ENCODE measurements at places on chromosomes 2 and 18.

DNA sequence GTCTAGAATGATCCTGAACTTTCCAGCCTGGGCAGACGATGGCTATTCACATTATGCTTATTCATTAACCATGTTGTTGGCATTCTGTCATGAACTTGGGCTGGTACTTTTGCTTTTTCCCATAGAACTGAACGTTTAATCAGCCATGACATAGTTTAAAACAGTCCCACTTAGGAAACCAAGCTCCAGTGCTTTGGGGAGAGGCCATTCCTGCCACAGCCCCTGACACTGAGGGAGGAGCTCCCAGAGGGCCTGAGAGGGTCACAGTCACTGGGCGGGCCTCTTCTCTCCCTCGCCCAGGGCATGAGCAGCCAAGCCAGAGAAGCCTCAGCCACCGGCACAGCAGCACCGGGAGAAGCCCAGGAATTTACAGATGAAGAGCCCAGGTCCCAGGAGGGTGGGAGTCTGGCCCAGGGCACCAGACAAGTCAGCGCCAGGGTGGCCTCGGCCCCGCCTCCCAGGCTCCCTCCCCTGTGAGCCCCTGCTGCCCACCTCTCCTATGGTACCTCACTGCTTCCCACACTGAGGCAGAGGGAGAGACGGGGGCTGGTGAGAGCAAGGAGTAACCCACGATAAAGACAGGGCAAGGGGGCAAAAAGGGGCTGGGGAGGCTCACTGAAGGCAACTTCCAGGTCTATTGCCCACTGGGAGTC, 33.6 kb downstream of the MAL start:
- no peak overlapping the region for H3K27ac ChIP-seq
- H3K36me3 ChIP-seq = no peaks in the 10 kb centered on the region
- no peak for DNase-seq
- no peaks in the 10 kb centered on the region for H3K27me3 ChIP-seq

DNA sequence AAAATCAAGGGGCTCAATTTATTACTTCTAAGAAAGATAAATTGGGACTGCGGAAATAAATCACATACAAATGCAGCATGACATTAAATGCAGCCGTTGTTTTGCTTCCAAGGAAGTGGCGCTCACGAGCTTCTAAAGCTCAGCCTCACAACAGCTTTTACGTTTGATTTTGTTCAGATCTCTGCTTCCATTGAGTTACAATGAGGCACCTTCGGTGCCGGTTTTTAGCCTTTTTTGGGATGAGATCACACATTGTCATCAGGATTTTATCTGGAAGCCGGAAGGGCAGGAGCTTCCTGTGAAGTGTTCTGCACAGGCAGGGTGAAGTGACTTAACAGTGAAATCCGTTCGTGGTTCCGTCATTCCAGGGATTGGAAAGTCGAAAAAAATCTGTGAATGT, 209.8 kb downstream of the DCDC2C start:
- H3K27ac ChIP-seq = no peak overlapping the region
- no peak for DNase-seq
- H3K36me3 ChIP-seq = no peaks in the 10 kb centered on the region
- no peak overlapping the region for H3K4me3 ChIP-seq
- no peaks in the 10 kb centered on the region for H3K4me1 ChIP-seq
- H3K27me3 ChIP-seq = no peaks in the 10 kb centered on the region

- H3K27ac ChIP-seq = no peak overlapping the region
- no peaks in the 10 kb centered on the region for H3K4me1 ChIP-seq
- no peaks in the 10 kb centered on the region for H3K27me3 ChIP-seq
- H3K4me3 ChIP-seq = no peak overlapping the region
- DNase-seq = no peak
These were observed 29.9 kb upstream of the ZNF512 start for GRCh38 chr2:27552941-27553340.

GRCh38 chr18:57084331-57085271, 62.3 kb upstream of the BOD1L2 start:
- no peak for DNase-seq
- no peak overlapping the region for H3K27ac ChIP-seq
- H3K36me3 ChIP-seq = no peaks in the 10 kb centered on the region
- no peak overlapping the region for H3K4me3 ChIP-seq
- no peaks in the 10 kb centered on the region for H3K27me3 ChIP-seq

DNA sequence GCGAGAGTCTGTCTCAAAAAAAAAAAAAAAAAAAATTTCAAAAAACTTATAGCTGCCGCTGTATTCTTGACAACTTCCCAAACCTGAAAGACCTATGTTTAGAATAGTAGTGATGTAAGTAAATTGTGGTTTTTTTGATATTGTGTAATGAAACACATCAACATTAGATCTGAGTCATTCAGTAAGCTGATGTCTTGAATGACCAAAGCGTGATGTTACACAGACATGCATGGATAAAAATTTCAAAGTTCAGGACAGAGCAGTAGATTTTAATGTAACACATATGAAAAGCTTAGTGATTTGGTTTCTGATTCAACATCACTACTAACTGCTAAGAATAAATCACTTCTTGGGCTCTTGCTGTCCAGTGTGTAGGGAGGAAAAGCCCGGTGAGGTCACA, 69.3 kb upstream of the MEX3C start:
- H3K4me1 ChIP-seq = no peaks in the 10 kb centered on the region
- no peaks in the 10 kb centered on the region for H3K27me3 ChIP-seq
- H3K36me3 ChIP-seq = no peaks in the 10 kb centered on the region
- H3K27ac ChIP-seq = no peak overlapping the region

DNA sequence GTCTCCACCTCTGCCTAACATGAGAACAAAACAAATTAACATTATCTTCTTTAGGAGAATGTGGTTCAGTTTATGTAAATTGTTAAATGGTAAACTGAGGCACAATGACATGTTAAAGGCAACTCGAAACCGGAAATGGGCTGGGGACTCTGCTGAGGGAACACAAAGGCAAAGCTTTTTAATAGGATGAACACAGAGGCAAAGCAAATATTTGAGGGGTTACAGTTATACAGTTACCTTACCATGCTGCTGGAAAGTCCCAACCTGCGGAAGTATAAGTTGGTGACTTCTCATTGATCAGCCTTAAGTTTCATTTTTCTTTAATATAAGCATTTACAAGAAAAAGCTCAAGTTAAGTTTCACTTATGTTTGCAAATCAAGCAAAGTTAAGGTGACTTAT, 195.0 kb downstream of the DLGAP1 start:
- H3K4me3 ChIP-seq = no peak overlapping the region
- no peak overlapping the region for H3K27ac ChIP-seq
- DNase-seq = no peak
- peaks cover 3% of the 10 kb centered on the region for H3K4me1 ChIP-seq
- H3K36me3 ChIP-seq = no peaks in the 10 kb centered on the region

- no peaks in the 10 kb centered on the region for H3K36me3 ChIP-seq
- H3K4me1 ChIP-seq = no peaks in the 10 kb centered on the region
- H3K4me3 ChIP-seq = no peak overlapping the region
- DNase-seq = no peak
- no peaks in the 10 kb centered on the region for H3K27me3 ChIP-seq
These were observed 63.1 kb downstream of the RND3 start for GRCh38 chr2:150424406-150424805.

- no peaks in the 10 kb centered on the region for H3K36me3 ChIP-seq
- no peaks in the 10 kb centered on the region for H3K4me1 ChIP-seq
- no peak overlapping the region for H3K27ac ChIP-seq
- no peaks in the 10 kb centered on the region for H3K27me3 ChIP-seq
- DNase-seq = no peak
These were observed 170.1 kb downstream of the RBM43 start for GRCh38 chr2:151091583-151091982.

- peaks cover 12% of the 10 kb centered on the region for H3K4me1 ChIP-seq
- peak overlapping the region; percentile 18 for H3K27ac ChIP-seq
- no peaks in the 10 kb centered on the region for H3K27me3 ChIP-seq
These were observed 69.1 kb downstream of the LRRFIP1 start for GRCh38 chr2:237696461-237696860.

All from testis (tissue), 5 donors.